ENCODE measurements at places on chromosomes 6 and 20. TPM values are rescaled to one million over a fixed set of nuclear protein-coding genes. Genes with fewer than 3 reads are reported as not detected.

TNXB gene
- total RNA-seq, result 8.5 TPM

AVP gene
- not detected for total RNA-seq

RUNX2 gene
- 1.1 TPM for total RNA-seq

RNGTT gene
- 23.0 TPM for total RNA-seq

CCN5 gene
- total RNA-seq, result 0.20 TPM

OPN5 gene
- not detected for total RNA-seq

- no peaks in the 10 kb centered on the region for H3K4me1 ChIP-seq
- H3K4me3 ChIP-seq, result no peak overlapping the region
- 0 out of 2 replicates have a peak, but pooled peaks cover 3% of the 10 kb centered on the region for H3K36me3 ChIP-seq
- no peak for DNase-seq
These were observed 20.7 kb downstream of the NKX2-4 start for GRCh38 chr20:21376626-21377025.

- H3K4me3 ChIP-seq, result no peak overlapping the region
- H3K36me3 ChIP-seq, result no peaks in the 10 kb centered on the region
- no peak for DNase-seq
- H3K4me1 ChIP-seq, result no peaks in the 10 kb centered on the region
These were observed 614.5 kb downstream of the PHF3 start for GRCh38 chr6:64250126-64250525.

DNA sequence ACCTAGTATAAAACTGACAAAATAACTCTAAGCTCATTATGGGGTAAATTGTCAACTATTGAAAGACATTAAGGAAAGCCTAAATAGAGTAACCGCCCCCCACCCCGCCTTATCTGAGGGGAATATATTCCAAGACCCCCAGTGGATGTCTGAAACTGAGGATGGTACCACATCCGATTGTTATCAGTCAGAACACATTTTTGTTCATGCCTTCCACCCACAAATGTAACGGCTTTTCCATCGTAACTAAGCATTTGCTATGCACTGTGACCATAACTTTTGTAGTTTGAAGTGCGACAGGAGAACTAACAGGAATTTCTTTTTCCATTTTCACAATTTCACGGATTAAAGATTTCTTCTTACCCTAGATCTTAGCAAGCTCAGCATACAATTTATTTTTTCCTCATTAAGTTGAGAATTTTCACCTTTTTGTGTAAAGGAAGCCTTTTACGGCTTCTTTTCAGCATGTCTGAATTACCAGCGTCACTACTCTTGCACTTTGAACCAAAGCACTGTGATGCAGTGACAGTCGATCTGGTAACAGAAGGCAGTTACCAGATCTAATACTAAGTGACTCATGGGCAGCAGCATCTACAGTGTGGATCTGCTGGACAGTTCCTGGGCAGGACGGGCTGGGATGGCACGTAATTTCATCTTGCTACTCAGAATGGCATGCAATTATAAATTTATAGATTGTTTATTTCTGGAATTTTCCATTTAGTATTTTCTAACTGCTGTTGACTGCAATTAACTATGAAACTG lies 11.8 kb downstream of the CFAP61 start:
- no peak overlapping the region for H3K4me3 ChIP-seq
- H3K36me3 ChIP-seq, result no peaks in the 10 kb centered on the region
- no peaks in the 10 kb centered on the region for H3K4me1 ChIP-seq
- no peak for DNase-seq
- no peak overlapping the region for H3K27ac ChIP-seq
- peaks cover 10% of the 10 kb centered on the region for H3K27me3 ChIP-seq

DNA sequence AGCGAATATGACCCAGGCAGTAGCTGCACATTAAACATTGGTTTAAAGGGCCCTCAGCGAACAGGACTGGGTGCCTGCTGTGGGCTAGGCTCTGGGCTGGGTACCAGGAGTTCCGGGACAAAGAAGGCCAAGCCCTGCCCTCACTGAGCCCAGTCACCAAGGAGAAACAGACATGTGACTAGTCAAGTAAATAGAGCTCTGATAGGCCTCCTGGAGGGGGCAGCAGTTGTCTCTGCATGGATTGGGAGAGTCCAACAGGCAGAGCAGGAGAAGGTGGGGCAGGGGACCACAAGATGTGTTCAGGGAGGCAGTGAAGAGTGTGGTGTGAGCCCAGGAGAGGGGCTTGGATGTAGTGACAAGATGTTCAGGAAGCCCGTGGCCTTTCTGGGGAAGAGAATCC lies 3.1 kb downstream of the HM13 start:
- peaks cover 24% of the 10 kb centered on the region for H3K36me3 ChIP-seq
- no peak overlapping the region for H3K4me3 ChIP-seq
- no peaks in the 10 kb centered on the region for H3K27me3 ChIP-seq
- H3K27ac ChIP-seq, result no peak overlapping the region
- DNase-seq, result peak; percentile 41

- H3K4me3 ChIP-seq, result no peak overlapping the region
- H3K36me3 ChIP-seq, result no peaks in the 10 kb centered on the region
- H3K27me3 ChIP-seq, result no peaks in the 10 kb centered on the region
- DNase-seq, result no peak
These were observed 118.3 kb upstream of the EXOC2 start for GRCh38 chr6:811191-811590.
